ENCODE measurements at places on chromosomes 3 and 15. TPM values are rescaled to one million over a fixed set of nuclear protein-coding genes. Genes with fewer than 3 reads are reported as not detected.

Gene SYNPR
- polyA plus RNA-seq, result not detected

Gene SAMD7
- polyA plus RNA-seq, result not detected

Gene BFSP2
- not detected for polyA plus RNA-seq

Gene SLC28A1
- not detected for polyA plus RNA-seq

Gene LRRC2
- 4.2 TPM for polyA plus RNA-seq

Gene MKRN3
- polyA plus RNA-seq, result 1.2 TPM

Gene CALML4
- 1.6 TPM for polyA plus RNA-seq

Gene PTX3
- polyA plus RNA-seq, result 235 TPM

Gene STRA6
- 0.12 TPM for polyA plus RNA-seq

Gene TRIM71
- polyA plus RNA-seq, result not detected

Gene C3orf52
- polyA plus RNA-seq, result 5.8 TPM

Gene SH3GL3
- not detected for polyA plus RNA-seq

Gene MEX3B
- 6.3 TPM for polyA plus RNA-seq

Gene SENP7
- 16.1 TPM for polyA plus RNA-seq

Gene FAM227B
- polyA plus RNA-seq, result 6.1 TPM

Gene CDHR4
- polyA plus RNA-seq, result 0.09 TPM

Gene AADACL2
- polyA plus RNA-seq, result not detected

Gene CNTN4
- not detected for polyA plus RNA-seq

Gene UQCC5
- polyA plus RNA-seq, result 9.5 TPM

Gene TP63
- not detected for polyA plus RNA-seq

Gene INKA1
- polyA plus RNA-seq, result 1.9 TPM

Gene KY
- polyA plus RNA-seq, result 0.09 TPM

Gene MME
- 61.7 TPM for polyA plus RNA-seq

Gene LRRC57
- polyA plus RNA-seq, result 18.3 TPM

Gene GP9
- polyA plus RNA-seq, result not detected

Gene LRRC15
- polyA plus RNA-seq, result 5.7 TPM

Gene CYP1A1
- 0.04 TPM for polyA plus RNA-seq

Gene IMPDH2
- polyA plus RNA-seq, result 268 TPM

Gene LAMB2
- polyA plus RNA-seq, result 470 TPM

Gene SPATA12
- not detected for polyA plus RNA-seq

Gene SLMAP
- 40.2 TPM for polyA plus RNA-seq

Gene ROPN1
- 0.29 TPM for polyA plus RNA-seq

Gene ARL6
- polyA plus RNA-seq, result 5.0 TPM

Gene CRABP1
- polyA plus RNA-seq, result not detected

Gene ZBED2
- polyA plus RNA-seq, result 0.11 TPM

Gene GLDN
- 0.17 TPM for polyA plus RNA-seq

Gene MOBP
- not detected for polyA plus RNA-seq

Gene ERICH6
- not detected for polyA plus RNA-seq

Gene PPP1R14D
- not detected for polyA plus RNA-seq

Gene C3orf49
- polyA plus RNA-seq, result not detected

Gene RTP1
- not detected for polyA plus RNA-seq

Gene ROBO1
- 61.6 TPM for polyA plus RNA-seq

Gene C3orf20
- not detected for polyA plus RNA-seq

Gene TCTA
- polyA plus RNA-seq, result 32.0 TPM

Gene SCAANT1
- polyA plus RNA-seq, result not detected

Gene CCR9
- polyA plus RNA-seq, result not detected
